NCI-H187 treated with DMSO at 0.1 percent for 48 hours (cell line): ENCODE measurements at places on chromosomes 4 and X.

GRCh38 chr4:123546573-123547060 lies 150.0 kb downstream of the SPRY1 start:
- no peak for DNase-seq

DNA sequence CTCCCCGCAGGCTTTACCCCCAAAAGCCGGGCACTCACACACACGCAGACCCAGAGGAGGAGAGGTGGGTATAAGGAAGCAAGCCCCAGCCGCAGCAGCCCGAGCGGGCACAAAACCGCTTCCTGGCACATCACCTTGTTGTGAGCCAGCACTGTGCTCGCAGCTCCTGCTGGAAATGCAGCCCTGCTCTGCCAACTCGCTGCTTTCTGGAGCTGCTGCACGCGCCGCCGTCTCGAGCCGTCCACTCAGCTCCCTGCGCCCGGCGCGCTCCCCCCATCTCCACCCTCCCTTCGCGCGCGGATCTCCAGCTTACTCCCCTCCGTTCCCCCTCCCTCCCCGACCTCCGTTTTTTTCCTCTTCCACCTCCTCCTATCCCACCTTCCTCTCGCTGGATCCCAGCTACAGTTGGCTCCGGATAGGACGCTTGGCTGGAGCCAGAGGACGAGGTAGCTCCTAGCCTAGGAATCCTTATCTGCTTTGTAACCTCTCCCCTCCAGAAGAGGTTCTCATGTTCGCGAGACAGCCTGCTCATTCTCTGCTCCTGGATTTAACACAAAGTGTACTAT lies at the start of gene SPOCK3:
Gene SPOCK3 (minus strand): TSS at position 179 of the 566 bp plus-strand sequence.
- DNase-seq = no peak

DNA sequence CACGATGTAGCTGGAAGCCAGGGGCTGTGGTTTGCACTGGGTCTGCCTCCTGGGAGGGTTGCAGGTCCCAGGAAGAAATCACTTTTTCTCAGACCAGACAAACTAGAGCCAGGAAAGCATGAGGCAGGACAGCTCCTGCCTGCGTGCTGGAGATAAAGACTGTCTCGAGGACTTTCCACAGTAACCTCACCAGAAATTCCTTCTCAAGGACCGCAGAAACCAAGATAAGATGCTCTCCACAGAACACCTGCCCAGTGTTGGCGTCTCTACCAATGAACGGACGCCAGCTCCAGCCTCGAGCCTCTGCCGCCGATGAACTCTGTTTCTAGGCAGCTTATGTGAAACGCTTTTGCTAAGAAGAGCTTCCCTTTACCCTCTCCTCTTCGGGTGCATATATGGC lies 76.9 kb upstream of the AFAP1 start:
- DNase-seq = peak; percentile 84

- DNase-seq = peak; percentile 13
Observed at GRCh38 chr4:157779081-157779480, 393.7 kb downstream of the GASK1B start.

GRCh38 chrX:118049713-118050112 lies 66.9 kb downstream of the KLHL13 start:
- DNase-seq = no peak

GRCh38 chr4:85527815-85528214 lies 52.9 kb downstream of the ARHGAP24 start:
- no peak for DNase-seq

DNA sequence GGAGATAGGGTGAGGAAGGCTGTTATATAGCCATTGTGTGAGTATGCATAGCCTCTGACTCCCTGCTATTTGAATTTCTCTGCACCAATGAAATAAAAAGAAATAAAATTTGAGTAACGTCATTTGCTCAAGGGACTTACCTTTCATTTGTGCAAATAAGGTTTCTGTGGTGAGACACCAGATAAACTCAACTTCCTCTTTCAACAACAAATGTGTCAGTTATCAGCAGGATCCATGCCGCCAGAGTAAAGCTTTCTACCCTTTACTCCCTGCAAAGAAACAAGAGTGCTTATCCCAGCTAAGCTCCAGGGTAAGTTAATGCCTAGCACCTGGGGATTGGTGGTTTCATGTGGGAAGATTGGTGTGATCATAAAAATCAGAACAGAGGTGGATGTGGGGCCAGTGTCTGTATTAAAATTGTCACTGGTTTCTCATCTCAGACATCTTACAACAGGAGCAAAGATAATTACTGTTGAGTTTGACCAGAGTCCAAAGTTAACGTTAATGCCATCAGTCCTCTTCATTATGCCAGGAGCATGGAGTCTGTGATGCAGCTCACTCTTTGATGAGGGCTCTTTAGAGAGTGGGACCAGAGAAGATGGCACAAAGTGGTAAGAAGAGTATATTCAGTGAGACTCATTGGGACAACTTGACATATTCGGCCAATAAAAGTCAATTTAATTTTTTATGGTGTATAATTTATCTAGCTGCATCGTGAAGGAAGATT lies at the start of gene P2RY10:
Gene P2RY10 (plus strand): TSS at position 206 of the 727 bp plus-strand sequence. CDS start 15,130 bp downstream, outside the sequence.
- no peak for DNase-seq

DNA sequence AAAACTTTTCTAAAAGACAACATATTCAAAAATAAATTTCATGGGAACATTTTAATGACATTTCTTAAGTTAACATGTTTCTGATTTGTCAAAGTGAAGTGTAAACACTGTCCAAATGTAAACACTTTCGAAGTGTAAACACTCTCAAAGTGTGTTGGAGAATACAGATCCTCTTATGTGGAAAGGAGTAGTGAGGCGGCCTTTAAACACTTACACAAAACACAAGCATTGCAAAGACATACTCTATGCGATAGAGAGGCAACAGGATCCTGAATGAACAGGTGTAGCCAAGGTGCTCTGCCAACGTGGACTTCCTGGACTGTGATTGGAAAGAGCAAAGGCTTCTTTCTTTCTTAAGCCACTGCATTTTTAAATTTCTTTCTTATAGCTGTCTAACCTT lies 62.7 kb upstream of the PGM2 start:
- peak; percentile 40 for DNase-seq

- DNase-seq = no peak
Observed at GRCh38 chr4:169661761-169662160, 41.4 kb downstream of the CLCN3 start.

DNA sequence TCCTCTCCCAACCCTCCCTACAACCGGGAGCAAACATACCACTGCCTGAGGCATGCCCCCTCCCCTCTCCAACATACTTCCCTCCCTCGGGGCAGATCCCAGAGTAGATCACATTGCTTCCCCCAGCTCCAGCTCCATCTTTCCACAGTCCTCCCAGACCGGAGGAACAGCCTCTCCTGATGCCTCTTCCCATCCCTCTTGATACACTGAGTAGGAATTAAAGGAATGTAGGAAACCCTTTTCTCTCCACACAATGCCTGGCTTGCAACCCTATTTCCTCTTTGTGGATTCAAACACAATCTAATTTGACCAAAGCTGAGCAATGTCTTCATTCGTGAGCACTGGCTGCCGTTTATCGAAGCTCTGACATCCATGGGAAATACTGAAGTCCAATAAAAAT lies 339.8 kb downstream of the BCOR start:
- DNase-seq = no peak

DNA sequence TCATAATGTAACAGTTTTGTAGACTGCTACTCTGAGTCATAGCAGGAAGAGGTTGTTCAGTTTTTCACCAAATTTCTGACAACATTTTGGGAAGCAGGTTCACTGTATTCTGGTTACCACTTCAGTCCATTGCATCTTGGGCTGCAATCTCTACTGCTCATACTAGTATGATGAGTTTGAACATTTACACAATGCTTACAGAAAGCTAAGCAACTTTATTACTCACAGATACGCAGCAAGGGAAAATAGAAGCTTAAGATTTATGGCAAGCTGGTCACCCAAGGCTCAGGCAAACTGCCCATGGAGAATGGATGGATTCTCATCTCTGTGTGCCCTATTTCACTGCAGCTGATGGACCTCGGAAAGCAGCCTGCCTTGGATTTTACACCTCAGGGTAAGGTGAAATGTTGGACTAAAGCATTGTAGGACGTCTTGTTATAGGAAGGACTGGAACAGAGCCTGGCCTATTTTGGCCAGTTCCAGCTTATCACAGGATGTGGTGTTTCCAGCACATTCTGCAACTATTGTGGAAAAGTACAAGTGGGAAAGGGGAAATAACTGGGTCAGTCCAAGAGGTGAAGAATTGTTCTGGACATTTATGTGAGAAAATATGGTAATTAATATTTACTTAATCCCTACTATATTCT lies 887.1 kb upstream of the AGA start:
- DNase-seq = no peak

DNA sequence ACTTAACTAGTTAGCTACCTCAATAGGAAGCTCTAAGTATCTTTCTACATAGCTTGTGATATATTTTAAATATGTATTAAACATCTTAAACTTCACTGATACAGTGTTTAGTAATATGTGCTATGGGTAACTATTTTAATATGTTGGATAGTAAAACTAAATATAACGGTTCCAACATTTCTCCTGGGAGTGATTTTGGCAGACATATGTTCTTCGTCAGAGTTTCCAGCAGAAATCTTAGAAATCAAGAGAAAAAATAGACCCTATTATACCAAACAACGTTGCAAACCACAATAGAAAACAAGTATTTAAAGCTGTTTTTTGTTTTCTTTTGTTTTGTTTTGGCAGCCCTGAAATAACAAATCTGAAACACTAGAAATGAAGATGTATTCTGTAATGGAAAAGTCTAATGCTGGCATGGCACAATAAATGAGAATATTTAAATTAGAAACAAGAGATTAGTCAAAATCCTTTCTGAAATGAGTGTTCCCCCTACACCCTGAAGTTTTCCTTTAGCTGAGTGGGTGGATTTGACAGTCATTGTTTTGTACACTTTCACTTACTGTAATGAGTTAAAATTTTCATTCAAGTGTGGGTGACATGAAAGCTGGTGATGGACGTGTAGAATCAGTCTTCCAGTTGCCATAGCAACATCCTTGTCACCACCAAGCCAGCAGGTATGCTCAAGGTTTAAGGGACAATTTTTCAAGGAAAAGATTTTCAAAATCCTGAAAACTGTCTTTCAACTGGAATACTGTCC lies 233.5 kb downstream of the SCFD2 start:
- DNase-seq = no peak

GRCh38 chr4:62517716-62518115 lies 1317.6 kb downstream of the ADGRL3 start:
- no peak for DNase-seq

- no peak for DNase-seq
Observed at GRCh38 chrX:72245461-72246089, 6.7 kb upstream of the ERCC6L start.

GRCh38 chr4:155179216-155179615 lies 29.2 kb upstream of the NPY2R start:
- no peak for DNase-seq

- no peak for DNase-seq
Observed at GRCh38 chr4:93384887-93385286, 443.7 kb upstream of the ATOH1 start.

DNA sequence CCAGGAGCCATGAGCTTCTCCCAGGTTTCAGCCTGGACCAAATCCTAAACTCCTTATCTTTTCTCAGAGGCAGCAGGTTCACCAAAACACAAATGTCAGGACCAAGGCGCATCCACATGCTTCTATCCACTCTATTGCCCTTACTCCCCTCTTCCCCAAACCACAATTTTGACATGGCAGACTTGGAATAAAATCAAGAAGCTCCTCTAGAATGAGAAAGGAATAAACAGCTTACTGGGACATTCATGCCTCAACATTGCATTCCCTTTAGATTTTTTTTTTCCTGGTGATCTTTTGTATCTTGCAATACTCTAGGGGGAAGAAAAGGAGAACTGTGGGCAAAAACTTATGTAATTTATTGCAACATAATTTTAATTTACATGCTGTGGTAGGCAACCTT lies 119.1 kb downstream of the TSPAN5 start:
- no peak for DNase-seq
